ENCODE measurements at places on chromosomes 3 and 15.

DNA sequence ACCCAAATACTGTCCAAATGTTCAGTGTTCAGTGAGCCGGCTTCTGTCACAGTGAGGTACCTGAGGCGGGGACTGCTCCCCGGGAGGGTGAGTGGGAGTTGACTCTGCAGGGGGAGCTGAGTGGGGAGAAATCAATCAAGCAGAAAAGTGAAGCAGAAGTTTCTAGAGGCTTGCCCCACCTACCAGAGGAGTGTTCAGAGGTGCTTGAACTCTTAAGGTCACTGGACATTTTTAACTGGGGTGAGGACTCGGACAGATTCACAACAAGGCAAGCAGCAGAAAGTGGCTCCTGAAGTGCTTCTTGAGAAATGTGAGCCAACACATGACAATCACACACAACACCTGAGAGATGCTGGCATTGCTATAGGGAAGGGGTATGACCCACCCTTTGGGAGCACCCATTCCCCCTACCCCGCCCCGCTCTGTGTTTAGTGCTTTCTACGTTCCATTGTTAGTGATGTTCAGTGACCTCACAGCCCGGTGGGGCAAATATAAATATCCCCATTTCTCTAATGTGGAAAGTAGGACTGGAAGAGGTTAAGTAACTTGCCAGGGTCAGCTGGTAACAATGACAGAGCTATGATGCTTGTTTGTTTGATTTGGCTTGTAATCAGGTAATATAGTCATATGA, 48.6 kb upstream of the AKAP13 start:
- no peak for DNase-seq

DNA sequence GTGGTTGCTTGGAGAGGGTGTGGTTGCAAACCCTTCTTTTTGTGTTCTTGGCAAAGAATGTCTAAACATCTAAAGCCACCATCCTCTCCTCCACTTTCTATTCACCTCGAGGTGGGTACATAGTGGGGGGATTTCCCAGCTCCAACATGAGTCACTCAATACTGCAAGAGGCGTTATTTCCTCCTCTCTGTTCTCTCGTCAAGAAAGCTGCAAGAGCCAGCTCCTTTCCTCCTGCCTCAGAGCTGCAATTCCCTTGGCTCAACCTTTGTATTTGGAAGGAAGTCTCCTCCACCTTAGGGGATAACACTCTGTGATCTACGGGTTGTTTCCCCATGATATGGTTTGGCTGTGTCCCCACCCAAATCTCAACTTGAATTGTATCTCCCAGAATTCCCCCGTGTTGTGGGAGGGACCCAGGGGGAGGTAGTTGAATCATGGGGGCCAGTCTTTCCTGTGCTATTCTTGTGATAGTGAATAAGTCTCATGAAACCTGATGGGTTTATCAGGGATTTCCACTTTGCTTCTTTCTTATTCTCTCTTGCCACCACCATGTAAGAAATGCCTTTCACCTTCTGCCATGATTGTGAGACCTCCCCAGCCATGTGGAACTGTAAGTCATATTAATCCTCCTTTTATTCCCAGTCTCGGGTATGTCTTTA, 138.4 kb downstream of the PLCL2 start:
- DNase-seq: peak; percentile 14

DNA sequence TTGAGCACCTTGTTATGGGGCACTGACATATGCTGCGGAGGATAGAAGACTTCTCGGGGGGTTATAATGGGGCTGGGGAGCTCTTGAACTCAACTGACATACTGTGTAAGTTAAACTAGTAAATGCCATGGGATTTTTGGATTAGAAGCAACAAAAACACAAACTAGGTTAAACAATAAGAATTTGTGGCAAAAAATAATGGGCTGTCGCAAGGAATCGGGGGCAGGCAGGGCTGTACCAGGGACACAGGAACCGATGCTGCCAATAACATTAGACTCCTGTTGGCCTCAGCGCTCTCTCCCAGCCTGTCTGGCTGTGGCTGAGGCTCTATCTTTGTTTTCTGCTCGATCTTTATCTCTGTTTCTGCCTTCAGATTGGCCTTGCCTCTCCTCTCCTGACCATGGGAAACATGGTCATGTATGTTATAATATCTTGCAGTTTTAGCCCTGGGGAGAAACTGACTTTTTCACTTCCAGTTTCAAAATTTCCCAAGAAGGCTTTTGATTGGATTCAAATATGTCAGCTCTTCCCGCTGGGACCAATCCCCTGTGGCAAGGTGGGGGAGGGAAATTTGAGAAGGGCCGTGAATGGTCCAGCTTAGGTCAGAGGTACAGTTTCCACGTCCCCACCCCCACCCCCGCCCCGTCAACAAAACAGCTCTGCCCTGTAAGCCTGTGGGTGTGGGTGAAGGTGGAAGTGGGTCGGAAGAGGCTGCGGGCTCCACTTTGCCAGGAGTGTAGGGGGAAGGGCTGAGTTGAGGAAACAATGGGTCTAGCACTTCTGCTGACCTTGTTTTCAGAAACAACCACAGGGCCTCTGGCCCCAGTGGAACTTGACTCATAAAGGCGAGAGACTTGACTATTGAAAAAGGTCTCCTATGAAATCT, 161.1 kb upstream of the TBL1XR1 start:
- DNase-seq: peak; percentile 36

DNA sequence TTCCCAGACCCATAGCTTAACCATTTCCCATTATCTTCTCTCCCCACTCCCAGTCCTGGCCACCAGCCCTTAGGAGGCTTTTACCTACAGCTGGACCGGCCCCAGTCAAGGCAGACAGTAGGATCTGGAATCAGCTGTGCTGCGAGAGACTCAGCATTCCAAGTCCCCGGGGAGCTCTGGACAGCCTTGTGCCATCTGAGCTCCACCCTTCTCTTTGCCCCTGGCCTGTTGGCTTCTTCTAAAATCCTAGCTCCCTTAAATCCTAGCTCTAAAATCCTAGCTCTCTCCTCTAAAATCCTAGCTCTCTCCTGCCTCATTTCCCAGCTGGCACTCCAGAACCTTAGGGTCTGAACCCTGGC, 21.3 kb downstream of the MEGF11 start:
- DNase-seq: no peak

- DNase-seq: no peak
Observed at GRCh38 chr15:45583731-45584639, 3.2 kb upstream of the BLOC1S6 start.

- no peak for DNase-seq
Observed at GRCh38 chr3:143217283-143217682, 97.7 kb downstream of the CHST2 start.

DNA sequence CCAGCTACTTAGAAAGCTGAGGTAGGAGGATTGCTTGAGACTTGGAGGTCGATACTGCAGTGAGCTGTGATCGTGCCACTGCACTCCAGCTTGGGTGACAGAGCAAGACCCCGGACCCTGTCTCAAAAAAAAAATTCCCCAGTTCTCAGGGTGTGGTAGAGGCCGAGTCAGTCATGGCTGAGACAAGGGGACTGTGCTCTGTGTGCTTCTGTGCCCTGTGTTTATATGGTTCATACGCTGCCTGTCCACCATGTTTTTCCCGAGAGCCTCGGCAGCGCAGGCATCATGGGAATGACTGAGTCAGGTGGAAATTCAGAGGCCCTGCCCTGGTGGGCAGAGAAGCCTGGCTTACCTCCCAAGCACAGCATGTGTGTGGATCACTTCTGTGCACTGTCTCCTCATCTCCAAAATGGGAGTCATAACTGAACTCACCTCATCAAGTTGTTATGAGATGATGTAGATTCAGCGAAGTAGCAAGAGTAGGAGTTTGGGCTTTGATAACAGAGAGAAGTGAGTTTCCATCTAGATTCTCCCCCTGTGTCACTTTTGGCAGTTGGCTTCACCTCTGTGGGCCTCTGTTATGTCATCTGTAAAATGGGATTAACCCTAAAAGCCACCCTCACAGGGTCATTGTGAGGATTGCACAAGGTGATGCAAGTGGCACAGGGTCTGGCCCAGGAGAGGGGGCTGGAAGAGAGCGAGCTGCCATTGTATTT, 56.9 kb downstream of the FLNB start:
- DNase-seq: no peak

DNA sequence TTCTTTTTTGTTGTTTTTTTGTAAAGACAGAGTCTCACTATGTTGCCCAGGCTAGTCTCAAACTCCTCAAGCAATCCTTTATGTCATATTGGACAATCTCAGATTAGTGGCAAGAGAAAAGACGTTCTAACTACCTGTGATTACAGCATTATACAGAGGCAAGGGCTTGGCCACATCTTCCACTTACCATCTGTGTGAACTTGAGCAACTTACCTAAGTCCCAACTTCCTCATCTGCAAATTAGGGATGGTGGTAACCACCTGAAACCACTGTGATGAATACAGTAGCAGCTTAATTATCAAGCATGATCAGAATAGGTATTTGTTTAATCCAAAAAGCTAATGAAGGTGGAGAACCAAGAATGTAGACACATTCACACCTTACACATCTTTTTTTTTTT, 16.1 kb downstream of the LRRC2 start:
- DNase-seq: no peak

GRCh38 chr3:125000661-125001060, 55.1 kb downstream of the HEG1 start:
- DNase-seq: no peak

Data from activated CD4-positive, alpha-beta T cell treated with anti-CD3 and anti-CD28 coated beads, Interleukin-2, amount 50 U/mL, for 1 hour (primary cell).